ENCODE measurements at places on chromosomes 2 and 18.

GRCh38 chr2:136288249-136288648 is 170.3 kb upstream of the CXCR4 start:
- no peaks in the 10 kb centered on the region for H3K36me3 ChIP-seq
- no peak overlapping the region for H3K4me3 ChIP-seq
- H3K27ac ChIP-seq = no peak overlapping the region
- H3K4me1 ChIP-seq = no peaks in the 10 kb centered on the region
- no peaks in the 10 kb centered on the region for H3K27me3 ChIP-seq
- DNase-seq = no peak

DNA sequence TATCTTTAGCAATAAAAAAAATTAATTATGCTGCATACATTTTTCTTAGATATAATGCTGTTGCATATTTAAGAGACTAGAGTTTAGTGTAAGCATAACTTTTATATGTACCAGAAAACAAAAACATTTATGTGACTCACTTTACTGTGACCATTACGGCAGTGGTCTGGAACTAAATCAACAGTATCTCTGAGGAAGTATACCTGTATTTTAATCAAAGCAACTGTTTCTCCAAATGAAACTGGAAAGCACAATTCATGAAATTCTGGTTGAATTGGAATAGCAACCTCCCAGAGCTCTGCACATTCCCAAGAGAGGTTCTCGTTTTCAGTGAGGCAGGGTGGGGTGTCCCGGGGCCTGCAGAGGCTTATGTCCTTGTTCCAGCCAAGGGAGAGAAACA is 112.2 kb upstream of the TACR1 start:
- no peak overlapping the region for H3K27ac ChIP-seq
- H3K36me3 ChIP-seq = no peaks in the 10 kb centered on the region
- no peak for DNase-seq

- H3K36me3 ChIP-seq = no peaks in the 10 kb centered on the region
- H3K4me3 ChIP-seq = no peak overlapping the region
- no peaks in the 10 kb centered on the region for H3K4me1 ChIP-seq
- no peak overlapping the region for H3K27ac ChIP-seq
- no peaks in the 10 kb centered on the region for H3K27me3 ChIP-seq
Observed at GRCh38 chr2:195842932-195843331, 185.9 kb downstream of the SLC39A10 start.

DNA sequence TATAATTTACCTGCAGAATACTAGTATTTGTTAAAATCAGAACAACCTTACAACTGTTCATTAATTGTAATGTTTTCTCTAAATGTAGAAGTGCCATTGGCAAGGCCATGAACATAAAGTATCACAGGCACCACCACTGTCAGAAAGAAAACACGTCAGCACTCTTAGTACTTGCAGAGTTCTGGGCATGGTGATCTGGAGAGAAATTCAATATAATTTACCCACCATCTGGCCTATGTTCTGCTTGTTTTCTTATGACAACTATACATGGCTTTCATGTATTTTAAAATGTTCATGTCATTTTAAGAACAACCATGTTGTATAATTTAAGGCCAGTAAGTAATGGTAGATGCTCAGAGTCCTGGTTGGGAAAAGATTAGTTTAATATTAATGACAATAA is 114.2 kb upstream of the SULT1C3 start:
- H3K36me3 ChIP-seq = no peaks in the 10 kb centered on the region
- H3K4me1 ChIP-seq = no peaks in the 10 kb centered on the region
- no peak overlapping the region for H3K27ac ChIP-seq
- peaks cover 39% of the 10 kb centered on the region for H3K27me3 ChIP-seq
